Hippocampal formation (tissue), 2 donors: ENCODE measurements at places on chromosomes 2 and 18.
A peak's percentile ranks its signal among the peaks of the same experiment; 100 is the strongest.

GRCh38 chr2:168907940-168908662 lies 7.0 kb downstream of the G6PC2 start:
- no peak for DNase-seq

DNA sequence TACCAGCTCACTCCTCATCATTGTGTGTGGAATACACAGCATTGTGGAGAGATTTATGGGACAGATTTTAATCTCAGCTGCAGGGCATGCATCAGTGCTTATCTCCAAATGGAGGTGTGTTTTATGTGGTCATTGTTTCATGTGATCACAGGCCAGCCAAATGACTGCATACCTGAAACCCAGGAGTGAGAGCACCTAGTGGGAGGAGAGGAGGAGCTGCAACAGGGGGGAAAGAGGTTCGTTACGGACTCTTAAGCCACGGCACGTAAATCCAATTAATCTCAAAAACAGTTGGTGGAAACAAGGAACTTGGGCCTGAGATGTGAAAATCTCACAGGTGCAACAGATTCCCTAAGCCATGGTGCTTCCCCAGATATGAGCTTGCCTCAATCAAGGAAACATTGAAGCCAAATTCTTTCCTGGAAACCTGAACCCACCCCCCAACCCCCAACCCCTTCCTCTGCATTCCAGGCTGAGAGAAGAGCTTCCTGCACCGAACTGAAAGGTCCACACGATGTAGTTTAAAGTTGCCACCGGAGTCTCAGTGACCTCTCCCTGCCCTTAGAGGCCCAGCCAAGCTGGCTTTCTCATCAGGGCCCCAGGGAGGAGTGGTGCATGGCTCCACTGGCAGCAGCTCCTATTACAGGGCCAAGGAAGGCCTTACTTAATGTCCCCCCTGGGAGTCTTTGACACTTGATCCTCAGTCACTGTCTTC lies 167.4 kb downstream of the C1D start:
- DNase-seq: no peak

DNA sequence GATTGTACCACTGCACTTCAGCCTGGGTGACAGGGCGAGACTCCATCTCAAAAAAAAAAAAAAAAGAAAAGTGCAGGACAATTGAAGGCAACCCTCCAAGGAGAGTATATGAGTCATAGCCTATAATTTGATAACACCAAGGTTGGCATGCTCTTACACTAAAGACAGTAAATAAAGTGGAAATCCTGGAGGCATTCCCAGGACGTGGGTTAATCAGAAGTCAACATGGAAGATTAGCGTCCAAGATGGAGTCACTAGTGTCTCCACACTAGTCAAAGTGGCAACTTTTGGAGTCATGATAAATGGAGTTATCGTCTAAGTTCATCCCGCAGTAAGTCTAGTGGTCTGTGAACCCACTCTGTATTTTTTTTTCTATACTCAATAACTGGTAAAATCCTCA lies 21.2 kb upstream of the UGGT1 start:
- DNase-seq: no peak

DNA sequence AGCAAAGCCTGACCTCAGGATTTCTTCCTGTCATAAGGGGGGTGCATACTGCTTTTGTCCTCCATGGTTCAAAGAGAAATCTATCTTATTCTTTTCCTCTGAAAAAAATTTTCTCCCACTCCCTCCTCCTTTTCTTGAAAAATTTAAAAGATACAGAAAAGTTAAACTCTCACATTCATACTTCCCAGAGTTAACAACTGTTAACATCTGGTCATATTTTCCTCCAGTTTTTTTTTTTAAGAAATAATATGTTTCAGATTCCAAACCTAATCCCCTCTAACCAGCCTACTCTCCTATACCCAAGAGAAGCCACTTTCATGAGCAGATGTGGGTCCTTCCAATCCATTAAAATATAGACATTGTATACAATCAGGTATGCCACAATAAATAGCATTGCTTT lies 378.9 kb upstream of the HNRNPA3 start:
- DNase-seq: no peak

DNA sequence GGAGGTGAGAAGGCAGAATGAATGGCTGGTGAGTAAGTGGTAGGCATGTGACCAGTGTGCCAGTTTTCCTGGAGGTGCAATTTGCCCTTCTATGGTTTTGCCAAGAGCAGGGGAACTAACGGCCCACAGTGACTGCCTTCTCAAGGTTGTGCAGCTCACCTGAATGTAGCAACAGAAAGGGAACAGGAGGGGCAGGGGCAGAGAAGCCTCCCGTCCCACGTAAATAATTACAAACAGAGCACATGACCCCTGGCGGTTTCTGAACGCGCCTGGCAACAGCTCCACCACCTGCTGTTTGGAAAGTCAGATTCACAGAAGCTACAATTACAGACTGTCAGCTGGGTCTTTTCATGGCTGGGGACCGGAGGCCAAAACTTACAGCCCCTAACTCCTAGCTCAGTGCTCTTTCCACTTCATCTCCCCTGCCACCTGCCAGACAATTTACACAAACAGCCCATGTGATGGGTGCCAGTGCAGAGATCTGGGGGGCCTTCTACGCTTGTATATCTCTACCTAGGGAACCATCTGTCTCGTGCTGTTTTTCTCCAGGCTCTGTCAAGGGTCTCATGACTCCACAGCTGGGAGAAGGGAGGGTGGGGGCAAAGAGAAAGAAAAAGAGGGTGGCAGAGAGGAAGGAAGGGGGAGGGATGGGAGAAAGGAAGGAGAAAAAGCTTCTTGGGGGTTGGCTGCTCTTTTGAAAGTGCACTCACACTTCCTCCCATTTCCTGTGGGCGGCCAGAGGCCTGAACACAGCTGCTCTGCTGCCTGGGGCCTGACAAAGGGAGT lies 69.6 kb downstream of the POLR1A start:
- DNase-seq: peak; percentile 64

GRCh38 chr2:85076618-85077274 lies 56.4 kb upstream of the TCF7L1 start:
- no peak for DNase-seq

DNA sequence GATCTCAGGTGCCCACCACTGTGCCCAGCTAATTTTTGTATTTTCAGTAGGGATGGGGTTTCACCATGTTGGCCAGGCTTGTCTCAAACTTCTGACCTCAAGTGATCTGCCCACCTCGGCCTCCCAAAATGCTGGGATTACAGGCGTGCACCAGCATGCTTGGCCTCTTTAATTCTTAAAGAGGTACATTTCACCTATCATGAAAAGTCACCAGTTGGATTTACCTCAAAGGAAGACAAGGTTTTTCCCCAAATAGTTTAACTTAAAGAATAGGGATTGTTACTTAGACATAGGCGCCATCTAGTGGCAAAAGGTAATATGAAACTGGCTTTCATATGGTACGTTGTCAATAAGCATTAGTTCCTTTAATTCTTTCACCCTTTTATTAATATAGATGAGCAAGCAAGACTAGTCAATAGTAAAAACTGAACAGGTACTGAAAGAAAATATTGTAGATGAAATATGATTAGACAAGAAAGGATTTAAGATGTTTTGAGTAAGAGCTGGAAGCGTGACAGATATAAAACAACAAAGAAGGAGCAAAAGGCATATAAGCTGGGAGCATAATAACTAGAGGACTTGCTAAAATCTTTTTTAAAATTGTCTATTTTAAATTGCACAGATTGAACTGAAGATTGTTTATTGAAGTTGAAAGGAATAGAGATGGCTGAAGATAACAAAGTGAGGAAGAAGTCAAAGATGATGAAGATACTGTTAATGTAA lies 35.0 kb upstream of the PSMD14 start:
- DNase-seq: peak; percentile 39

GRCh38 chr2:53334610-53335009 lies 433.0 kb upstream of the CHAC2 start:
- no peak for DNase-seq

DNA sequence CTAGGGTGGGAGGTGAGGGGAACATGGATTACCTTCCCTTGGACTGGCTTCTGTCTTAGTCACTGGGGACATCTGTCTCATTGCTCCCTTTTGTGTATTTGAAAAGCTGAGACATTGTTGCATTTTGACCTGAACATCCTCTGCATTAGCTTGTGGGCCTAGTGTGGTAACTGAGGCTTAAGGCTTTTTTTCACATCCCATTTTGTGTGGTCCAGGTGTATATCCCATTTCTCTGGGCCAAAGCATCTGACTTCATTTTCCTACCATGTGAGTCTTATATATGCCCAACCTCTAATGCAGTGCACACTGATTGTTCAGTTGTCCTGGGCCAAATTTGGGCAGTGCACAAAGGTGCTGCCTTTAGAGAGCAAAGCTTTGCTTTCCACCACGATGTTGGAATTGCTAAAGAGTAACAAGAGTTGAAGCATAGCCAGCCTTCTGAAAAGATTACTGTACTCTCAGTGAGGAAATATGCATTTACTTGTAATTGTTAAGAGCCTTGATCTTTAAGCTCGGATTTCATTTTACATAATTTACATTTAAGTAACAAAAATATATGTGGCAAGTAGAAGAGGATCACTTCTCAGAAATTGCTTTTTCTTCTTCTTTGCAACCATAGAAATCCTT lies 13.3 kb downstream of the PRKCE start:
- no peak for DNase-seq

- DNase-seq: no peak
Measured at GRCh38 chr2:46174345-46175170, 122.6 kb upstream of the EPAS1 start.

GRCh38 chr2:25286025-25286400 lies 55.7 kb downstream of the DNMT3A start:
- no peak for DNase-seq

- DNase-seq: no peak
Measured at GRCh38 chr2:44676379-44676778, 265.1 kb upstream of the SIX3 start.

DNA sequence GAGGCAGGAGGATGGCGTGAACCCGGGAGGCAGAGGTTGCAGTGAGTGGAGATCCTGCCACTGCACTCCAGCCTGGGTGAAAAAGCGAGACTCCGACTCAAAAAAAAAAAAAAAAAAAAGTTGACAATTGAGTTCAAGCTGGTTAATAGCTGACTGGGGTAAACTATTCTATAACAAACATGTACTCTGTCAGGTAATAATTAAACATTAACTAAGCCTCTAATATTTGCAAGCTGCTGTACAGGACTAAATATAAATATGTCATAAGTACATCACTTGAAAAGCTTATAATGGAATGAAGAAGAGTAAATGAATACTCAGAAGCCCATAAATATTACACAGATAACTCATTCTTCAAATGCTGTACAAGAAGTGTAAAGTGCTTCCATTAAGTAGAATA lies 190.4 kb upstream of the CRIM1 start:
- no peak for DNase-seq

GRCh38 chr2:127578411-127578810 lies 42.9 kb downstream of the MYO7B start:
- DNase-seq: no peak

DNA sequence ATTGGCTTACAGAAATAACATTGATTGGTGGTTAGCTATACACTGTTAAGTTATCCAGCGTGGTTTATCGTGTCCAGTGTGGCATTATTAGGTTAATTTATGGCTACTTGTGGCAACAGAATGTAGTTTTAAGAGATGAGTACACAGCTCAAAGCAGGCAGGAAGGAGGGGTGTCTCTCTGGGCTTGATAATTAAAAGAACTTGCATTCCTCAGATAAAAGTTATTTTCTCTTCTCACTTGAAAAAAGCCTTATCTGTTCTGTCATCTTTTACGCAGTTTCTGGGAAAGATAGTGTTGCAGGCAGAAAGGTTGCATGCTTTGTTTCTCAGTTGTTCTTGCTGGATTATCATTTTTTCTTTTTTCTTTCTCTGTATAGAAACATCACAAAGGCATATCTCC lies 154.4 kb upstream of the COL3A1 start:
- no peak for DNase-seq

- DNase-seq: no peak
Measured at GRCh38 chr2:85865539-85866164, 23.1 kb downstream of the ST3GAL5 start.

DNA sequence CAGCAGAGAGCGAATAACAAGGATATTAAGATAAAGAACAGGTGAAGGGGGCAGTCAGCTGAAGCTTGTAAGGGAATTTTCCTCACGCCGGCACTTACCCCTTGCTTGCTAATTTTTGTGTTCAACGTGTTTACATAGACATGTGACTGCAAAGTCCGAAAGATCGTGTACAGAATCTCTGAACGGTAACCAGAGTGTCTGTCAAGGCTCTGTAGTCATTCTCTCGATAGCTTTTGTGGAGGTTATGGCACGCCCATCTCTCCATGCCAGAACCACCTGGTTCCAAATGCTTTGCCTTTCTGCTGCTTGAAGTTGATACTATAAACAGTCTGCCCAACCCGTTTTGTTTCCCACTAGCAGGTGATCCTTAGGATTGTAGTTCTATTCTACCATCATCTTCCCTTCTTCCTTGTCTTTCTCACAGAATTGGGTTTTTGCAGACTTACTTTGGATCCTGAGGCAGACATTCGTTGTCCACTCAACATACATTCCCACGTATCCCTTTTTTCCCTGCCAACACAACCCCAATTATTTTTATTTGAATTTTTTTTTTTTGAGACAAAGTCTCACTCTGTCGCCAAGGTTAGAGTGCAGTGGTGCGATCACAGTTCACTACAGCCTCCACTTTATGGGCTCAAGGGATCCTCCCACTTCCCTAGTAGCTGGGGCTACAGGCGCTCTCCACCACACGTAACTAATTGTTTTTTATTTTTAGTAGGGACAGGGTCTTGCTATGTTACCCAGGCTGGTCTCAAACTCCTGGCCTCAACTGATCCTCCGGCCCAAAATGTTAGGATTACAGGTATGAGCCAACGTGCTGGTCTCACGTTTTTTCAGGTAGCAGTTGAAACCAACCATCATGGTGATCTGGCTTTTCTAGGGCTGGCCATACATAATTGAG lies 1.3 kb upstream of the USP34 start:
- no peak for DNase-seq

- DNase-seq: peak; percentile 28
Measured at GRCh38 chr2:100580367-100581276, 17.8 kb downstream of the PDCL3 start.

- DNase-seq: no peak
Measured at GRCh38 chr2:46535360-46535759, 56.0 kb downstream of the TMEM247 start.

- DNase-seq: no peak
Measured at GRCh38 chr2:165827016-165827920, 33.2 kb upstream of the GALNT3 start.

- no peak for DNase-seq
Measured at GRCh38 chr2:70984576-70985282, 6.3 kb downstream of the ANKRD53 start.
